ENCODE measurements at places on chromosomes 11 and 22. TPM values are rescaled to one million over a fixed set of nuclear protein-coding genes. Genes with fewer than 3 reads are reported as not detected.

GRCh38 chr11:78209478-78209877 is 20.8 kb downstream of the USP35 start:
- no peaks in the 10 kb centered on the region for H3K27me3 ChIP-seq
- DNase-seq, result no peak
- H3K27ac ChIP-seq, result no peak overlapping the region
- no peak overlapping the region for H3K4me3 ChIP-seq
- H3K36me3 ChIP-seq, result peaks cover 34% of the 10 kb centered on the region

GRCh38 chr11:63663809-63664208 is 7.4 kb downstream of the ATL3 start:
- H3K4me3 ChIP-seq, result no peak overlapping the region
- no peak overlapping the region for H3K27ac ChIP-seq
- no peaks in the 10 kb centered on the region for H3K36me3 ChIP-seq
- no peak for DNase-seq
- H3K4me1 ChIP-seq, result no peaks in the 10 kb centered on the region

DNA sequence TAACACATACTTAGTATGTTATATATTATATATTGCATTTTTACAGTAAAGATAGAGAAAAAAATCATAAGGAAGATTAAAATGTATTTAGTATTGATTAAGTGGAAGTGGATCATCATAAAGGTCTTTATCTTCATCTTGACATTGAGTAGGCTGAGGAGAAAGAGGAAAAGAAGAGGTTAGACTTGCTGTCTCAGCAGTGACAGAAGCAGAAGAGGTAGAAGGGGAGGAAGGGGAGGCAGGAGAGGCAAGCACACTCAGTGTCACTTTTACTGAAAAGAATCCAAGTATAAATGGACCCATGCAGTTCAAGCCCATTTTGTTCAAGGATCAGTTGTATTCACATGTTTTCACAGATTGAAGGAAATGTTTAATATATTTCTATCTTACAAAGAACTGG is 69.7 kb downstream of the GAB2 start:
- peaks cover 24% of the 10 kb centered on the region for H3K4me1 ChIP-seq
- H3K27ac ChIP-seq, result no peak overlapping the region
- no peak overlapping the region for H3K4me3 ChIP-seq
- DNase-seq, result no peak
- H3K36me3 ChIP-seq, result no peaks in the 10 kb centered on the region
- no peaks in the 10 kb centered on the region for H3K27me3 ChIP-seq

The SCGB1A1 gene
- not detected for polyA plus RNA-seq

The CCDC15 gene
- polyA plus RNA-seq, result 2.2 TPM

Measured in HepG2 (cell line).